ENCODE measurements at places on chromosomes 16 and 17. TPM values are rescaled to one million over a fixed set of nuclear protein-coding genes. Genes with fewer than 3 reads are reported as not detected.

Gene STXBP4
- 10.4 TPM for total RNA-seq

Gene HBQ1
- total RNA-seq = not detected

Gene ABCA8
- 46.2 TPM for total RNA-seq

Gene EVPLL
- not detected for total RNA-seq

Gene C17orf78
- not detected for total RNA-seq

Gene GPT2
- 17.4 TPM for total RNA-seq

Gene CD300LF
- total RNA-seq = 2.0 TPM

Gene CTRB1
- total RNA-seq = not detected

Gene ARHGAP44
- total RNA-seq = 13.0 TPM

Gene FADS6
- 0.33 TPM for total RNA-seq

- DNase-seq = no peak
Observed at GRCh38 chr16:66169817-66170216, 196.7 kb upstream of the CDH5 start.

GRCh38 chr16:4690946-4691665 is 2.3 kb upstream of the NUDT16L1 start:
- no peak for DNase-seq

DNA sequence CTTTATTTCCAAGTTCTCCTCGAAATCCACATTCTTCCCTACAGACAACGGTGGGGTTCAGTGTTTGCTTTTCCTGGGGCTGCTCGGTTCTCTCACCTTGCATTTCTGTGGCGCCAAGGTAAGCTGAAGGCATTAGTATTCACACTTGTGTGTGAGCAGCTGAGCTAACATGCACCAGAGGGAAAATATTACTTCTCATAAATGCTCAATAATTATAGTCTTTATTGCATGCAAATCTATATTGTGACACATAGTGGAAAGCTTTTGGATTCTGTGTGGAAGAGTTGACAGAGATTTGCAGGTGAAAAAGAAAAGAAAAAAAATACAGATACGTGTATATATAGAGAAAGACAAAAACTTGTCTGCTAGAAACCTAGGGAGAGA is 411.8 kb downstream of the MAF start:
- no peak for DNase-seq

DNA sequence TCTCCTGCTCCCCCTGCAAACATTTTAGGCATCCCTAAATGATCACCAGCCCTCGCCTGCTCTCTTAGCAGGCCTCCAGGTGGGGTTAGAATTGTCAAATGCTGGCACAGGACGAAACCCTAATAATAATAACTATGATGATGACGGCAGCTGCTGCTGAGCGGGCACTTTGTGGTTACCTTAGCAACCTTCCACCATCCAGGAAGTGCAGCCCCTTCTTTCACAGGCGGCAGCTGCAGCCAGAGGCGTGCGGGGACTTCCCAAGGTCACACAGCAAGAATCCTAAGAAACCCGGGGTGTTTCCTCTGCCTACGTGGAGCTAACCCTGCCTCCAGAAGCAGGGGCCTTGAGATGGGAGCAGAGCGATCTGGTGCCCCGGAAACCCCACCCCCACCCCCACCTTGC is 22.4 kb upstream of the EIF1 start:
- peak; percentile 51 for DNase-seq

DNA sequence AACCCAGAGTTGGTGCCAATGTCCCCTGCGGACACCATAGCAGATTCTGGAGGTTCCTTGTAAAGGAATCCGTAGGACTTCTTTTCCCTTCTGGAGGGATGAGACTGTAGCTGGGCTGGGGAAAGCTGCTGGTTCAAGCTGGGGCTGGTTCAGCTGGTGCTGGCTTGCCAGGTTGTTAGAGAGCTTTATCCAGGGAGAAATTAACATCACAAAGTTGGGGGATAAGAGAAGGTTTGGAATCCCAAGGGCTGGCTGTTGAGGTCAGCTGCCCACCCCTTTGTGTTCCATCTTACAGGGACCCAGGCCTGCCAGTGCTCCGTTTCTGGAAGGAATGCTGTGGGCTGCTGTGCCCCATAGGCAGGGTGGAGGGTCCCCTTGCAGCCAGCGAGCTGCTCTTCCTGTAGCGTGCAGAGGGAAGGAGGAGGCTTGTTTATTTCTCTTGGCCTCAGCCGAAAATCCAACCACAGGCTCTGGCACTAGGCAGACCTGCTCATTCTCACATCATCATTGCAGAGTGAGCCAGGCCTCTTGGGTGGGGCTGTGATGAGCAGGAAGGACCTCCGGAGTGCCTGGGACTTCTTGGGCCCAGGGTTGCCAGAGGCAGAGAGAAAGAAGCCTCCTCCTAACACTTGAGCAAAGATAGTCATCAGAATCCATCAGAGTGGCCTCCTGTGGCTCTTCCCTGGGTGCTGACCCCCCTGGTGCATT is 251.1 kb downstream of the SEC14L1 start:
- no peak for DNase-seq

GRCh38 chr16:12150600-12150999 is 174.1 kb downstream of the SNX29 start:
- DNase-seq = no peak

DNA sequence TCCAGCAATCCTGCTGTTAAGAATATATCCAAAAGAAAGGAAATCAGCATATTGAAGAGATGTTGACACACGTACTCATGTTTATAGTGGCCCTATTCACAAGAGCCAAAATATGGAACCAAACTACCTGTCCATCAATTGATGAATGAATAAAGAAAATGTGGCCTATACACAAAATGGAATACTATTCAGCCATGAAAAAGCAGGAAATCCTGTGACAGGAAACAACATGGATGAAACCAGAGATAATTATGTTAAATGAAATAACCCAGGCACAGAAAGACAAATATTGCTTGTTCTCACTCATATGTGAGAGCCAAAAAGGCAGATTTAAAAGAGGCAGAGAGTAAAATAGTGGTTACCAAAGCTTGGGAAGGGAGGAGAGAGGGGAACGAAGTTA is 127.1 kb downstream of the KCNJ2 start:
- no peak for DNase-seq

- DNase-seq = peak; percentile 37
Observed at GRCh38 chr17:83192161-83192788, 112.9 kb downstream of the METRNL start.

DNA sequence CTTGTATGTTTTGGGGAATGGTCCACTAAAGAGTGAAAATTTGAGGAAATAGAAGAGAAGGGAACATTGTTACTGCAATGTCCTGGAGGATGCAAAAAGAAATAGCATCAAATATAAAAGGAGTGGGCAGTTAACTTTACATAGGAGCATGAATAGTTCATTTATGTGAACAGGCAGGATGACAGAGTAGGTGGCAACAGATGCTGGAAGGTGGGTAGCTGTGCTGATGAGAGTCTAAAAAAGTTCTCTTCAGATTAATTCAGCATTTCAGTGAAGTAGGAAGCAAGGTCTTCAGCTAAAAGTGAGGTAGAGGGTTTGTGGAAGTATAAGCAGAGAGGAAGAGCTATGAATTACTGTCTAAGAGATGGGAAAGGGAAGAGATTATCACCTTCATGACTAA is 276.5 kb downstream of the KIF2B start:
- no peak for DNase-seq

- peak; percentile 90 for DNase-seq
Observed at GRCh38 chr16:71540-72401, 660 bp downstream of the RHBDF1 start.

- DNase-seq = no peak
Observed at GRCh38 chr17:42198897-42199296, 4.6 kb upstream of the GHDC start.

- peak; percentile 8 for DNase-seq
Observed at GRCh38 chr16:57310801-57311200, 26.3 kb upstream of the PLLP start.

GRCh38 chr17:14304773-14305517 is 4.1 kb downstream of the HS3ST3B1 start:
- DNase-seq = no peak

- DNase-seq = no peak
Observed at GRCh38 chr16:88353232-88353631, 29.5 kb upstream of the ZNF469 start.

DNA sequence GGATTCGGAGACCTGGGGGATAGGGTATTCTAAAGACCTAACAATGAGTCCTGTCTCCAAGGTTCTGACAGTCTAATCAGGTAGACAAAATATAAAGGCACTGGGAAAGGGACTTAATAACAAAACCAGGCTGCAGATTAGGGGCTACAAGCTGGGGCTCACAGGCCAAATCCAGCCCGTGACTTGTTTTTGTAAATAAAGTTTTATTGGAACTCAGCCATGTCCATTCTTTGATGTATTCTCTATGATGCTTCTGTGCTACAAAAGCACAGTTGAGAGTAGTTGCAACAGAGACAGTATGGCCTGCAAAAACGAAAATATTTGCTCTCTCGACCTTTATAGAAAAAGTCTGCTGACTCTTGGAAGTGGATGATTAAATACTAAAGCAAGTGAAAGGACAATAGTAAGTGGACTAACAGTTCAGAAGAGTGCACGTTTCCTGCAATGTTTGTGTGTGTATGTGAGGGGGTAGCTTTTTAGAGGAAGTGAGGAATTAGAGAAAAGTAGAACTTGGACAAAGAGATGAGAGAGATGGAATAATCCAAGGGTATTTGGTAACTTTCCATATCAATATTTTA is 115.4 kb upstream of the ZFHX3 start:
- no peak for DNase-seq

- no peak for DNase-seq
Observed at GRCh38 chr17:7912927-7913524, 3.1 kb downstream of the RNF227 start.

DNA sequence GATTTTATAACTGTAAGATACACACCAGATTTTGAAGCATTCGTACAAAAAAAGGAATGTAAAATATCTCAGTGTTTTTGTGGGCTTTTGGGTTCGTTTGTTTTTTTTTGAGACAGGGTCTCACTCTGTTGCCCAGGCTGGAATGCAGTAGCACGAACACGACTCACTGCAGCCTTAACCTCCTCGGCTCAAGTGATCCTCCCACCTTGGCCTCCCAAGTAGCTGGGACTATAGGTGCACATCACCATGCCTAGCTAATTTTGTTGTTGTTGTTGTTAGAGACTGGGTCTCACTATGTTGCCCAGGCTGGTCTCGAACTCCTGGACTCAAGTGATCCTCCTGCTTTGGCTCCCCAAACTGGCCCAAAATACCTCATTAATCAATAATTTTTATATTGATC is 15.9 kb downstream of the STAT5B start:
- DNase-seq = no peak

DNA sequence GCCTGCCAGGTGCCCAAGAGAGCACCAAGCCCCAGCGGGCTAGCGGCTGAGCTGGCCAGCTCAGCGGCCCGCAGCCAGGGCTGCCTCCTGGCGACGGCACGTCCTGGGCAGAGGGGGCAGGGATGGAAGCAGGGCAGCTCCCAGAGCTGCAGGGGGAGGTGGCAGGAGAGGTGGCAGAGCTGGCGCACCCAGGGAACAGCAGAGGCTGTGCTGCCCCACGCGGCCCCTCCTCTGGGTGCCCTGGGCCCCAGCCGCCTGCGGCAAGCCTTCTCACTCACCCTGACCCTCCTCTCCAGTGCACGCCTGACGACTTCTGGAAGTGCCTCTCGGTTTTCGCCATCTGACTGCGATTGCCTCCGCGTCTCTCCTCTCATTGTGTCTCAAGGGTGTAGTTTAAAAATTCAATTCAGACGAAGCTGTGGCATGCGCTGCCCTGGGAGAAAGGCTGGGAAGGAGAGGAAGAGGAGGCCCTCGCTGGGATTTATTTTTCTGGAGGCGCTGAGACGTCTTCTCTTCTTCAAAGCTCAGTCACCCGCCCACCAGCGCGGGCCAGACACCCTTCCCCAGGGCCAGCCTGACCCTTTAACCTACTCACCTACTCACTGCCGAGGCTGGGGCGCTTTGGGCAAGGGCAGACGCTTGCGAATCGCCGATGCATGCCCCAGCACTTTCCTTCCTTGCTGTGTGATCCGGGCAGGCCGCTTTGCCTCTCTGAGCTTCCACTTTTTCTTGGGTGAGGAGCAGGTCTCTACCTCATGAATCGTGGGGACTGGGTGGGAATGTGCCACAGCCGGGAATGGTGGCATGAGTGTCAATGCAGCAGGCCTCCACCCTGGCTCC is 24.9 kb downstream of the GSE1 start:
- no peak for DNase-seq

DNA sequence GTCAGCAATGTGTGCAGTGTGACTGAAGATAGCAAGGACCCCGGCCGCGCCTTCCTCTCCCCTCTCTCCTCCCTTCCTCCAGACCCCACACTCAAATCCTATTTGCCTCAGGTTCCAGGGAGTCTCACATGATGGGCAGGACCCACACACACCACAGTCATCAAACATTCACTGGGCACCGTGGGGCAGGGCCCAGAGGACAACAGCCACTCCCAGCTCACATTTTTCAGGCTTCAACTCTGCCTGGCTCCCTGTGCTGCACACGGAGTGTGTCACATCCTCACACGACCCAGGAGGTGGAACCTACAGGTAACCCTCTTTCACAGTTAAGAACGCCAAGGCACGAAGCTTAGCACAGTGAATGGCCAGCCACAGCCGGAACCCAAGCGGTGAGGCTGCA is 30.5 kb downstream of the PEMT start:
- DNase-seq = no peak

DNA sequence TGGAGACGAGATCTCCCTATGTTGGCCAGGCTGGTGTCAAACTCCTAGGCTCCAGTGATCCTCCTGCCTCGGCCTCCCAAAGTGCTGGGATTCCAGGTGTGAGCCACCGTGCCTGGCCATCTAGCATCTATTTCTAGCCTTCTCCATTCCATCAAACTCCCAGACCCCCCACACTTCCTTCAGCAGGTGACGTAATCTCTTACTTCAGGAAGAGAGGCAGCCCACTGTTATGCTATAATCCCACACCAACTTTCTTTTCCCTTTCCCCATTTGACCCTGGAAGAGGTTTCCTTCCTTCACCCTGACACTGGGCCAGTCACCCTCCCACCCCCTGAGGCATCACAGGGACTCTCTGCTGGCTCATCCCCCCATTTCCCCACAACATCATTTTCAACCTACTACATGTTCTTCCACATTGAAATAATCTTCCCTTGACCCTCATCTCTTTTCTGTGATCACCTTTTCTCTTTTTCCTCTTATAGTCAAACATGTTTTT is 7.6 kb downstream of the ITGA2B start:
- DNase-seq = no peak

DNA sequence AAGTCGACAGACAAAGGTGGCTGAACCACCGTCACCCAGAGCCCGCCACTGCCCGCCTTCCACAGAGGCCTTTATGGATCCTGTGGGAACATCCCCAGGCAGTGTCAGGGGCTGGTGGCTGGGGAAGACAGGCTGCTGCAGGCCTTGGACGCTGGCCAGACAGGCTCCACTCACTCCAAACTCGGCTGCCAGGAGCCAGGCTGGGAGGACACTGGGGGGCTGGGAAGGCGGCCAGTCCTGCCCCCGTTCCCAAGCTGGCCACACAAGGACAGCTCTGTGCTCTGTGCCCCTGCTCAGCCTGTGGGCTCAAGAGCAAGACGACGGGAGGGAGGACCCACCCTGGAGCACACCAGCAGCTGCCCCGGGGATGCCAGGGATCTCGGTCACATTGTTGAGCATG is 7.6 kb upstream of the LCAT start:
- no peak for DNase-seq

DNA sequence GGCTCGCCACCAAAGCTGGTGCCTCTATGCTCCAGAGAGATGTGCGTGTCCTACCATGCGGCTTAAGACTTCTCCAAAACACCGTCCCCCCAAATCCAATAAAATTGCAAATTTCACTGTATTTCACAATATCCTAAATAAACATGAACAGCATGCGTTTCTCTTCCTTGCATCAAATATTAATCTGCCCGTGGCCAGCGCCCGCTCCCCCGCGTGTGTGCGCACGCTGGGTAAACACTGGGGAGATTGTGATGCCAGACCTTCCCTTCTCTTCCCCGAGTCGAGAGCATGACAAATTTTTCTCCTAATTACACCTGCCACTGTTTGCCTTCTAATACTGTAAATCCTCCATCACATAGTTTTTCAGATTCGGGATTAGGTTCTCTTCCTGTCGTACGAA is 148.1 kb downstream of the MRM1 start:
- DNase-seq = no peak

Measured in breast epithelium (tissue), 4 donors.